ENCODE measurements at places on chromosomes 1 and 21.

GRCh38 chr1:60958001-60958400 lies 124.4 kb upstream of the NFIA start:
- DNase-seq = no peak

GRCh38 chr1:866095-866494 lies 57.6 kb upstream of the SAMD11 start:
- DNase-seq = no peak

DNA sequence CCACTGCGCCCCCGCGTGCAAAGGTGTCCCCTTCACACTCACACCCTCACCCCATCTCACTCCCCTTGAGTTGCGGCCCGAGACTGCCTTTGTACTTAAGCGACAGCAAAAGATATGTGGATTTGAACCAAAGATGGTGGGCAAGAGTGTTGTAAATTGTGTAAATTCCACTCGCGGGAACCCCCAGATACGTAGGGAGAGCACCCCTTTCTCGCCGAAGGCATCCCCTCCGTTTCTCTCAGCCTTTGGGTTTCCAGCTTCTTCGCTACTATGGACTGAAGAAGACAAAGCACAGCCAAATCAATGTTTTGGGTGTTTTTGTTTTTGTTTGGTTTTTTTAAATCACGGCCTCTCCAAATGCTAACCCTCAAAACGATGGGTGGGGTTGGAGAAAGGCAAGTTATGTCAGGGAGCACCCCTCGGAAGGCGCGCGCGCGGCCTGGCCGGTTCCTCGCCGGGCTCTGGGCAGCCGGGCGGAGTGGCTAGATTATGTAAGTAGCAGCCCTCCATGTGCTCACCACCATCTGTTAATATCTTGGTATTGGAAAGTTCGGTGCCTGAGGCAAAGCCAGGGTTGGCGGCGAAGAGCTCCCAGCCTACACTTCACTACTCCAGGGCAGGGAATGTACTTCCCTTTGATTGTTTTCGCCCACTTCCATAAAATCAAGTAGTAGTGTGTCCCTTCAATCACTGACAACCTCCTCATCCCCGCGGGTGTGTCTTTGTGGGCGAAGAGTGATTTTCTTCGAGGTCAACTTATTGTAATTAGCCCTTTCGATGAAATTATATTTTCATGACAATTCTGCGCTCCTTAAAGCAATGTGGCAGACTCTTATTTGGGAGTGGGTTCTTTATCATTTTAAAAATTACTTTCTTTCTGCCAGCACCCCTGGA lies 4.0 kb upstream of the PROX1 start:
- DNase-seq = no peak

GRCh38 chr21:25871566-25871965 lies 136.8 kb downstream of the GABPA start:
- DNase-seq = no peak

GRCh38 chr1:16371725-16372124 lies 4.7 kb downstream of the SZRD1 start:
- no peak for DNase-seq

Measured in upper lobe of right lung (tissue), 1 donor.